Lower leg skin (tissue), 4 donors: ENCODE measurements at places on chromosomes 3 and 15. TPM values are rescaled to one million over a fixed set of nuclear protein-coding genes. Genes with fewer than 3 reads are reported as not detected.

- no peak for DNase-seq
Observed at GRCh38 chr15:85750319-85751290, 44.1 kb downstream of the KLHL25 start.

DNA sequence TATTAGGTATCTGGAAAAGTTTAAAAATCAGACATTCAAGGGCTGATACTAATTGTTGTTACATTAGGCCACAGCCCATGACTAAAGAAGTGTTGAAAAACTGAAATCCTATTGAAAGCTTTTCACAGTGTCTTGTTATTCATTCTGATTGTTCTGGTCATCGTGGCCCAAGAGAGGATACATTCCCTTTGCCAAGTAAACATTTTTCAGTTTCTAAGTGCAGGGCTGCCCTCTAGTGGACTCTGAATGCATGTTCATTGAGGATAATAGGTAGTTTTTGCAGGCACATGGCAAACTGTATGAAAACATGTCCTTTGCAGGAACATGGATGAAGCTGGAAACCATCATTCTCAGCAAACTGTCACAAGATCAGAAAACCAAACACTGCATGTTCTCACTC lies 181.1 kb downstream of the MYRIP start:
- no peak for DNase-seq

DNA sequence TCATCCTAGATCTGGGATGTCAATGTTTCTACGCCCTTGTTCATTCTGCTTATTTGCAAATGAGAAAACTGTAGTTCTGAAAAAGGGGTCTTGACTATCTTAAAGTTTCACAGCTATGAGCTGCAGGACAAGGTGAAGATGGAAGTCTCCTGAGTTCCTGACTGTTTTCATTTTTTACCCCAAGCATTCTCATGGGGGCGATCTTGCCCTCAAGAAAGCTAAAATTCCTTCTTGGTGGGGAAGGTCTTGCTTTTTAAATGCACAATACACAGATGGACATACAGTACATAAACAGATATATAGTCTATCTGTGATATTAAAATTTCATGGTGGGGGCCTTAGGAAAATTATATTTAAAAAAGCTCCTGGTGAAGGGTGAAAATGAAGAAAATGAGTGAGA lies 32.4 kb downstream of the MASP1 start:
- no peak for DNase-seq

DNA sequence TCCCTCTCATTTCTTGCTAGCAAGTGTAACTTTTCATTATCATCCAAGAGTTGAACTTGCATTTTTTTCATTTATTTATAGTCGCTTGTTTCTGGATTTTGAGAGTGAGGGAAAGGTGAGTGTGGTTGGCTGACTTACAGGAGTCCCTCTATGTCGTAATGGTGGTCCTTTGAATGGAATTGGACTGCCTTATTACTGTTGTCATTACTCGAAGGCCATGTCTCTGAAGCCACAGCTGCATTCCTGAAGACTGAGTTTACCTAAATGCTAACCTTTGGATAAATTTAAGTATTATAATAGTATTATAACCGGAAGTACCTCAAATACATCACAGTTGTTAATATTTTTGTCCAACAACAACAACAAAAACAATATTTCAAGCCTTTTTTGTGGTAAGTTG lies 488.9 kb downstream of the GABRG3 start:
- DNase-seq: no peak

CTDSPL gene
- 94.1 TPM for total RNA-seq

GRCh38 chr15:100189319-100189718 lies 152.5 kb downstream of the ADAMTS17 start:
- no peak for DNase-seq

SLC22A13 gene
- total RNA-seq: 0.13 TPM

TEX55 gene
- total RNA-seq: not detected

ITIH1 gene
- not detected for total RNA-seq

DNA sequence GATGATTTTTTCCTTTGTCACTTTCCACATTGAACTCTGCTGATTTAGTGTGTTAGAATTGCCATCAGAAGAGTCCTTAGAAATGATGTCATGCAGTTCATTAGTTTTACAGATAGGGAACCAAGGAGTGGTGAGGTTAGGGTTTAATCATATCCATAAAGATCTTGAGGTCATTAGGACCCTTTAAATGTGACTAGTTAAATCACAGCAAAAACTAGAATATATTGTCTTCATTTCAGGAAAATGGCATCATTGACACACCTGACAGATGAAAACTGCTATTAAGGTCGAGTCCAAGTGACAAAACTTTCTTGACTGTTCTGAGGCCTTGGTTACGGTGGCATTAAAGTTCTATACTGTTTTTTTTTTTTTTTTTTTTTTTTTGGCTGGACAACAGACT lies 50.5 kb downstream of the MBNL1 start:
- no peak for DNase-seq

OR5K4 gene
- total RNA-seq: not detected

DNA sequence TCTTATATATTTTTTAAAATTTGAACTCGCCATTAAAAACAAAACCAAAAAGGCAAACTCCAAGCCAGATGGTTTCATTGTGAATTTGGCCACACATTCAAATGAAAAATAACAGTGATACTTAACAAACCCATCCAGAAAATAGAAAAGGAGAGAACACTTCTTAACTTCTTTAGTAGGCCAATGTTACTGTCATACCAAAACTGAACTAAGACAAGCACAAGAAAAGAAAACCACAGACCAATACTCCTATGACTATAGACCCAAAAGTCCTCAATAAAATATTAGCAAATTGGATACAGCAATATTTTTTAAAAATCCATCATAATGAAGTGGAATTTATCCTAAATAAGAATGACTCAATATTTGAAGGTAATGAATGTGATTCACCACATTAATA lies 73.5 kb upstream of the ALDH1A3 start:
- no peak for DNase-seq

DNA sequence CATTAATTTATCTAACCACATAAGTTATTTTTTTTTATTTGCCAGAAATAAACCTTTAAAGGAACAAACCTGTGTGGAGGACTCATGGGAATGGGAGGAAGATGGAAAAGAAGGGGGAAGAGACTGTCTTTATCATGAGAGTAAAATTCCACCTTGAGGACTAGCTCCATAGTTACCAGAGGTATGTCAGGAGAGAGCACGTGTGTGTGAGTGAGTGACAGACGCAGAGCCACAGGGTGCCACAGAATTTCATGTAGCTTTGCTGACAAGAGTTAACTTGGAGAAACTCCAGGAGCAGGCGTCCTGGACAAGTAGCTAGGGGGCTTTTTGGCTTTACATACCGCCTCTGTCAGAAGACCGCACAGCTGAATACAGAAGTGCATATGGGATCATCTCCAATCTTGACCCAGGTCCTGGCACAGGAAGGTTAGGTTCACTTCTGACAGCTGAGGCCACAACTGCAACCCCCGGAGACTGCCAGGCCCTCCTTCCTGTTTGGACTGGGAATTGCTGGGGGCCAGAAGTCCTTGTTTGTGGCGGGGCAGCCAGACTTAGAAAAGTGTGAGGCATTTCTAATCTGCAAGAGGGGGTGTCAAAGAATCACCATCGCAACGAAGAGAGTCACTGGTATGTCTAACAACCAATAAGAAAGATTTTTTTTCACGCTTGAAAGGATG lies 197.8 kb upstream of the TPM1 start:
- DNase-seq: peak; percentile 67
